Esophagus muscularis mucosa (tissue), 4 donors: ENCODE measurements at places on chromosomes 16 and 17. TPM values are rescaled to one million over a fixed set of nuclear protein-coding genes. Genes with fewer than 3 reads are reported as not detected.

The ZNF19 gene
- 4.0 TPM for total RNA-seq

The C17orf50 gene
- total RNA-seq, result not detected

The PGP gene
- total RNA-seq, result 11.6 TPM

The PIK3R6 gene
- total RNA-seq, result 0.52 TPM

The RFFL gene
- total RNA-seq, result 33.0 TPM

The MFAP4 gene
- total RNA-seq, result 127 TPM
